ENCODE measurements at places on chromosomes 12 and 14.

- DNase-seq, result peak; percentile 75
These were observed 1.1 kb downstream of the PDE3A start for GRCh38 chr12:20369305-20370013.

- DNase-seq, result no peak
These were observed 67.7 kb upstream of the DDX11 start for GRCh38 chr12:31005944-31006361.

DNA sequence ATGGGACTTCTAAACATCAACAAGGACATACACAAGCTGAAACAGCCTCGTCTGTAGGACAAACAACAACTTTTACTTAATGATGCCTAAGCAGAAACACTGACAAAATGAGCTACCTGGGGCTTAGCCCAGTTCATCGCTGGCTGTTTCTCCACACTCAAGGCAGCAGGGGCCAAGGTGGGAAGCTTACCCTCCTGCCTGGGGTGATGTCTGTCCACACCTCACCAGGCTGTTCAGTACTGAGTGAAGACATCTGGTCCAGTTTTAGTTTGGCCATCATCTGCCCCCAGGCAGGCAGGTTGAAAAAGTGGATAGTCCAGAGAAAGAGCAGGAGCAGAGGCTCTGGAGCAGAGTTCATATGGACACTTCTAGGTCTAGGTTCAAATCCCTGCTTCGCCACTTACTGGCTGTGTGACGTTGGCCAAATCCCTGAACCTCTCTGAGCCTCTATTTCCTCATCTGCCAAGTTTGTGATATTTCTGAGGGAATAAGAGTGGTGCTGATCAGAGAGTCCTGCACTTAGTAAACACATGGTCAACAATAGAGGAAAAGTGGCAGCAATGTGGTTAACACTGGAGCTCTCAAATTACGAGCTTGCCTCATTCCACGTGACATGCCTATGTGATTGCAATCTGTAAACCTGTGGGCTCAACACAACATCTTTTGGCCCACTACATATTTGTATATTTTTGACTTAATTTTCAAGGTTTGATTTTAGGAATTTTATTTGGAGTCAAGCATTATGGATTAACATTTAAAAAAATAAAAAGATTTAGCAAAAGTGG lies 720.1 kb upstream of the TMEM132C start:
- DNase-seq, result no peak

DNA sequence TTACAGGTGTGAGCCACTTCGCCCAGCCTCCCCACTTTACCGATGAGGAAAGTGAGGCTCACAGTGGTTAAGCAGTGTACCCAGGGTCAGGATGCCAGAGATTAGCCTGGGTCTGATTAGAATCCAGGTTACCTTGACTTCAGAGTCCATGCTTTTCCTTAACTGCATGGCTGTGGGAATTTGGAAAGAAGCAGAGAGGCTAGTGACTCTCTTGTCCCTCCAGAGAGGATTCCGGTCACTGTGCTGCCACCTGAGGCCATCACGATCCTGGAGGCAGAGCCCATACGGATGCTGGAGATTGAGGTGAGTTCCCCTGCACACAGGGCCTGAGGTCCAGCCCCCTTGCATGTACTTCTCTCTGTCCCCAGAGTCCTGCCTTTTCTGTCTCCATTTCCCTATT lies 4.7 kb downstream of the REC8 start:
- no peak for DNase-seq

DNA sequence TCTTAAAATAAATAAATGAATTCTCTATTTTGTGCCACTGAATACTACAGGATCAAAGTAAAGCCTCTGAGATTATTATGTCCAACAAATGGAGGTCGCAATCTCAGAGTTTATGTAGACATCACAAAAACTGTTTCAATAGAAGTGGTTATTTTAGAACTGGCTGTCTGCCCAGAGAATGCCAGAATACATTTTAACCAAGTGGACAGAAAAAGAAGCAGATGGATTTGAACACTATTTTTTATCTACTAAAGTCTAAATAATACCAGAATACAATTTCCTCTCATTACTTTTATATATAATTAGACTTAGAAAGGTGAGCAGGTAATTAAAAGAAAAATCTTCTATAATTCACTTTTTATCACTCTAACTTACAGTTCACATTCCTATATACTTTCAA lies 118.3 kb downstream of the MED13L start:
- DNase-seq, result no peak

GRCh38 chr12:26701604-26702215 lies 131.3 kb downstream of the ITPR2 start:
- DNase-seq, result no peak

GRCh38 chr14:89813617-89814031 lies 140.9 kb downstream of the EFCAB11 start:
- peak; percentile 44 for DNase-seq

- DNase-seq, result no peak
These were observed 4.4 kb upstream of the C1RL start for GRCh38 chr12:7113389-7113871.

DNA sequence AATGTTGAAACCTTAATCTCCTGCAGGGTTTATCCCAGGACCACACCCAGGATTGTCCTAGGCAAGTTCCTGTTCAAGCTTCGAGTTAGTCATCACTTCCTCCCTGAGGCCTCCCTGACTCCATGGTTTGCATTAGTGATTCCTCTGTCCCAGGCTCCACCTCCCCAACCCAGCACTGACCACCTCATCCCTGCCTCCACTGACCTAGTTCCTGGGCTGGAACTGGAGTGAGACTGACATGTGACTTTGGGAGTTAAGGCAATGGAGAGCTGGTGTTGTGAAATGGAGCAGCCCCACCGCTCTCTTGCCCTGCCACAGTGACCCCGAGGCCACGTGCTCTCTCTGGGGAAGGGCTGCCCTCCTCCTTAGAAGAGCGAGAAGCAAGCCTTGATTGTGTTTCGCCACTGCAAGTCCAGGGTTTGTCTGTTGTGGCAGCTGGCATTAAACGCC lies 15.8 kb upstream of the DTX1 start:
- DNase-seq, result no peak

GRCh38 chr12:15682826-15683225 lies 106.4 kb downstream of the EPS8 start:
- no peak for DNase-seq

GRCh38 chr12:2291182-2291832 lies 238.5 kb downstream of the CACNA1C start:
- peak; percentile 83 for DNase-seq

DNA sequence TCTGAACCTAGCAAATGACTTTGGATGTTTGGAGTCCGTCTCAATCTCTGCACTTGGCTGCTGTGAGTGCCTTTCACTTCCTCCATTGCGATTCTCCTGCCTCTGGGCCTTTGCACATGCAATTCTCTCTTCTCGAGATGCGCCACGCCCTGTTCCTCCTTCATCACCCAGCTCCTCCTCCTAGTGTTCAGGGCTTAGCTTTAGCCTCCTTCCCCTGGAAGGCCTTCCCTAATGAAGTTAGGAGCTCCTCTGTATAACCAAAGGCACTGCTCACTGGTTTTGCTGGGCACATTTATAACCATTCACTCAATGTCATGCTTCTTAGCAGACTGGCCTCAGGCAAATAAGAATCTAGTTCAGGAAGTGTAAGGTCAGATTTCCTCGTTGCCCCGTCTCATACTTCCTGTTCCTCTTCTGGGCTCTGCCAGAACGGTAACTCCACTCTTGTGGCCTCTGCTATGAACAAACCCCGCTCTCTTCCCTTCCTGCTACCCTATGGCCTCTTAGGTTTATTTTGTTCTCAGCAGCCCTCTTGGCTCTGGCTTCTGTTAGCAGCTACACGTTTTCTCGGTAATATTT lies 171.4 kb downstream of the CRADD start:
- DNase-seq, result no peak

DNA sequence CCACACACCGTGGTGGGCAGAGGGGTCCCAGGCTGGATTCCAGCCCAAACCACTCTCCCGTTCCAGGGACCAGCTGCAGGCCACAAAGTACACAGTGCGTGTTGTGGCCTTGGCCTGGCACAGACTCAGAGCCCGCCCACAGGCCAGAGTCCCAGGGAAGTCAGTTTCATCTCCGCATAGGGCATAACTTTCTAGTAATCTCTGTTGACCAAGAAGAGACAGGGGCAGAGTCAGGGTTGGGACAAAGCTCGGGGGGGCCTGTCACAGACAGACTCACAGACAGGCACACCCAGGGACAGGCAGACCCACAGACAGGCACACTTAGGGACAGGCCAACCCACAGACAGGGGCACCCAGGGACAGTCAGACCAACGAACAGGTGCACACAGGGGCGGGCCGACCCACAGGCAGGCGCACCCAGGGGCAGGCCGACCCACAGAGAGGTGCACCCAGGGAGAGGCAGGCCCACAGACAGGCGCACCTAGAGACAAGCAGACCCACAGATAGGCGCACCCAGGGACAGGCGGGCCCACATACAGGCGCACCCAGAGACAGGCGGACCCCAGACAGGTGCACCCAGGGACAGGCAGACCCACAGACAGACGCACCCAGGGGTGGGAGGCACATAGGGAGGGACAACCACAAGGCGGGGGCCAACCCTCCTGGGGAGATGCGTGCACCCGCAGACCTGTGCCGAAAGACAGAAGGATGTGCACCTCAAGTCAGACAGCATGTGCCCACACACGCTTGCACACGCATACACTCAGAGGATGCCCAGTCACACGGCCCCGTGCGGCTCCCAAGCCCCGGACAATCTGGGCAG lies 323.3 kb upstream of the RTL1 start:
- peak; percentile 21 for DNase-seq

GRCh38 chr12:92058664-92059063 lies 87.0 kb downstream of the BTG1 start:
- no peak for DNase-seq

GRCh38 chr14:38001501-38001900 lies 206.2 kb upstream of the SSTR1 start:
- no peak for DNase-seq

DNA sequence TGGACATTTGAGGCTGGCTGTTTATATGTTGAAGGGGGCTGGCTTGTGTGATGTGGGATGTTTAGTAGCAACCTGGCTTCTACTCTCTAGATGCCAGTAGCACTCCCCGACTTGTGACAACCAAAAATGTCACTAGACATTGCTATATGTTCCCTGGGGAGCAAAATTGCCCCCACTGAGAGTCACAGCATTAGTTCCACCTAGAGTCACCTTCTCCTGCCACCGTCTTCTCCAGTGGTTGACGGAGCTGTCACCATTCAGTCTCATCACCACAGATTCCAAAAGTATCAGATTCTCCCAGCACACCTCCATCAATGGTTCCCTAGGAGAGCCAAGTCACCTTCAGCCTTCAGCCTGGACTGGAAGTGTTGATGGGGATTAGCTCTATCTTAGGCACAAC lies 7.8 kb upstream of the KRT76 start:
- DNase-seq, result no peak

DNA sequence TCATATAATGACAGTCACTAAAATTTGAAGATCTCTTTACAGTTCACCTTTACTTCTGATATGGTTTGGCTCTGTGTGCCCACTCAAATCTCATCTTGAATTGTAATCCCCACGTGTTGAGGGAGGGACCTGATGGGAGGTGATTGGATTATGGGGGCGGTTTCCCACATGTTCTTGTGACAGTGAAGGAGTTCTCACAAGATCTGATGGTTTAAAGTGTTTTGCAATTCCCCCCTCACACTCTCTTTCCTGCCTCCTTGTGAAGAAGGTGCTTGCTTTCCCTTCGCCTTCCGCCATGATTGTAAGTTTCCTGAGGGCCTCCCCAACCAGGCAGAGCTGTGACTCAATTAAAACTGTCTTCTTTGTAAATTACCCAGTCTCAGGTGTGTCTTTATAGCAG lies 27.3 kb upstream of the CD9 start:
- DNase-seq, result no peak

DNA sequence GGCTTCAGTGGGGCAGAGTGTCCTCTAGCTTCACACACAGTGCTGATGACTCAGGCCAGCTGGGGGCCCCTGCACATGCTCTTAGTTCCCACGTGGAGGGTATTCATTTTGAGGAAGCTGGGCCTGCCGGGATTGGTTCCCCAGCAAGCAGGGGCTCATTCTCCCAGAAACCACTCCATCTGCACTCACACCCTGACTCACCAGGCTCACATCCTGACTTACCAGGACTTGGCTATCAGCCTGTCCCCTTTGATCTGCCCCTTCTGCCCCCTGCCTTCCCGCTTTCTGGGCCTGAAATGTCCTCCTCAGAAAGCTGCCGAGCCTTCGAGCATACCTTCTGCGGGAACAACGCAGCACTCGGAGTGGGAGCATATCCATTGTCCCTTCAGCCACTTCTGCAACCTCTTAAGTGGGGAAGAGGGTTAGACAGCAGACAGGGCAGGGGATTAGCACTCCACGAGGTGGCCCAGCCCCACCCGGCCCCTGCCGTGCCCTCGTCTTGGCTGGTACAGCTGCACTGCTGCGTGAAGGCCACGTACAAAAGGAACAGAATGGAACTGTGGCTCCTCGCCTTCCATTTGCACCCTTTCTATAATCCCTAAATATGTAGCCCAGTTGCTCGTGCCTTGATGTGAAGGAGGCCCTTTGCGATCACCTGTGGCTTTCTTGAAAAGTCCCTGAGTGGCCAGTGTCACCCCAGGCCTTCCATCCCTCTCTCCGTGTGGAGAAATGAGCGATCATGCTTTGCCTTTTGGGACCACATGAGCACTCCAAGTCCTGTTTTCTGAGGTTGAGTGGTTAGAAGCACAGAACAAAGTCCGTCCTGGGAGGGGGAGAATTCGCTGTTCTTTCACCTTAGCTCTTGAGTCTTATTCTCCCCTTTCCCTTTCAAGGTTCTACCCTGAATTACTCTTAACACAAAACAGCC lies 26.1 kb downstream of the TPCN1 start:
- DNase-seq, result no peak

DNA sequence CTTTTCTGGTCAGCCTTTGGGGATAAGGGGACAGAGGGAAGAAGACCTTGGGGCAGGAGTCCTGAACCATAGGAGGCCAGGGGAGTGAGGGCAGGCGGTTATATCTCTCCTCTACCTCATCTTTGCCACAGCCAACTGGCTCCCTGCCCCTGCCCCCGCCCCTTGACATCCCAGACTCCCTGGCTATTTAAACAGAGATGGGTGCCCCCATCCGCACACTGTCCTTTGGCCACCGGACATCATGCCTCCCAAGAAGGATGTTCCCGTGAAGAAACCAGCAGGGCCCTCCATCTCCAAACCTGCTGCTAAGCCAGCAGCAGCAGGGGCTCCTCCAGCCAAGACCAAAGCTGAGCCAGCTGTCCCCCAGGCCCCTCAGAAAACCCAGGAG lies 1.3 kb downstream of the MYL6B start:
- no peak for DNase-seq

GRCh38 chr14:104240434-104241157 lies 102.2 kb downstream of the KIF26A start:
- peak; percentile 32 for DNase-seq

DNA sequence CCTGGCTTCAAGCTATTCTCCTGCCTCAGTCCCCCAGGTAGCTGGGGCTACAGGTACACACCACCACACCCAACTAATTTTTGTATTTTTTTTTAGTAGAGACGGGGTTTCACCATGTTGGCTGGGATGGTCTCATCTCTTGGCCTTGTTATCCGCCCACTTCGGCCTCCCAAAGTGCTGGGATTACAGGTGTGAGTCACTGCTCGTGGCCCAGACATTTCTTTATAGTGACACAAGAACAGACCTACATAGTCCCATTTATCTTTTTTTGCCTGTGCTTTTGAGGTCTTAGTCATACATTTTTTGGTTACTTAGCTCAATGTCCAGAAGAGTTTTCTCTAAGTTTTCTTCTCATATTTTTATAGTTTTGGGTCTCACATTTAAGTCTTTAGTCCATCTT lies 247.4 kb downstream of the SYT10 start:
- no peak for DNase-seq

All from H9 (cell line).